ENCODE measurements at places on chromosomes 12 and 14.

DNA sequence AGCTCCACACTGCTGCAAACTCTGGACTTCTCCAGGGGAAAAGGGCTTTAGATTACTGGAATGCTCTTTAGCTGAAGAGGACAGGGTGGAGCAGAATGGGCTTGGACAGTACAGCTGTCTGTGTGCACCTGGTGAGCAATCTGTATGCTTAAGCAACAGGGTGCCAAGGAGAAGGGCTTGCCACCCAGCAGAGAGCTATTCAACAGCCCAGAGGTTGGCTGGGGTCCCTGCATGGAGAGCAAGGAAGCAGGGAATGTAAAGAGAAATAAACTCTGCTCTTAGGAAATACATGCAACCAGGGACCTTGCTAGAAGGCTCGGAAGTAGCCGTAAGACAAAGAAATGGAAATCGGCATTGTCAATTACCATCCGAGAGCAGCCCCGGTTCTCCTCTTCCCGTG, 53.0 kb upstream of the CORO1C start:
- H3K27me3 ChIP-seq = no peaks in the 10 kb centered on the region
- H3K4me1 ChIP-seq = no peaks in the 10 kb centered on the region
- H3K4me3 ChIP-seq = no peak overlapping the region
- DNase-seq = no peak
- H3K36me3 ChIP-seq = peaks cover 7% of the 10 kb centered on the region

GRCh38 chr14:63478010-63478409, 65.2 kb downstream of the PPP2R5E start:
- H3K36me3 ChIP-seq = peaks cover 1% of the 10 kb centered on the region
- H3K27ac ChIP-seq = no peak overlapping the region
- H3K4me1 ChIP-seq = peaks cover 31% of the 10 kb centered on the region
- peak overlapping the region; percentile 30 for H3K4me3 ChIP-seq

- DNase-seq = no peak
- H3K4me3 ChIP-seq = no peak overlapping the region
- no peak overlapping the region for H3K27ac ChIP-seq
- H3K36me3 ChIP-seq = no peaks in the 10 kb centered on the region
Observed at GRCh38 chr12:32089586-32089985, 17.1 kb upstream of the BICD1 start.

DNA sequence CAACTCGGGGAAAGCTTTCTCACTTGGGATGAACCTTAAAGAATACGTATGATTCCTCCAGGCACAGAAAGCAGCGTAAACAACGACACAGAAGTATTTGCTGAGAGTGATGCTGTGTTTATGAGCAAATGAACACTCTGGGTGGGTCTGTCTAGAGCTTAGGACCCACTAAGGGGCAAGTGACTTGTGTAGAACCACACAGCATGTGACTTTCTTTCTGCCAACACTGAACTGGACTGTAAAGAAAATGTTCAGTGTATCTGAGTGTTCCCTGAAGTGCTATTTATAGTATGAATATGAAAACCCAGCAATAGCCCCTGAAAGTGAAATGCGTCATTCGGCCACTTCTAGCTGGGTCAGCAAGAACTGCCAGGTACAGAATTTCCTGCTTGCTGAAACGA, 78.5 kb downstream of the ST8SIA1 start:
- H3K4me1 ChIP-seq = peaks cover 5% of the 10 kb centered on the region
- no peaks in the 10 kb centered on the region for H3K36me3 ChIP-seq
- H3K27ac ChIP-seq = no peak overlapping the region
- no peaks in the 10 kb centered on the region for H3K27me3 ChIP-seq
- no peak overlapping the region for H3K4me3 ChIP-seq

- H3K4me3 ChIP-seq = no peak overlapping the region
- H3K36me3 ChIP-seq = no peaks in the 10 kb centered on the region
- peaks cover 32% of the 10 kb centered on the region for H3K27me3 ChIP-seq
Observed at GRCh38 chr12:98317939-98318899, 197.2 kb upstream of the TMPO start.

GRCh38 chr12:9736936-9737705, 4.2 kb upstream of the CLECL1 start:
- DNase-seq = no peak
- peak overlapping the region; percentile 81 for H3K27ac ChIP-seq
- no peaks in the 10 kb centered on the region for H3K27me3 ChIP-seq
- peaks cover 7% of the 10 kb centered on the region for H3K36me3 ChIP-seq
- H3K4me3 ChIP-seq = no peak overlapping the region

DNA sequence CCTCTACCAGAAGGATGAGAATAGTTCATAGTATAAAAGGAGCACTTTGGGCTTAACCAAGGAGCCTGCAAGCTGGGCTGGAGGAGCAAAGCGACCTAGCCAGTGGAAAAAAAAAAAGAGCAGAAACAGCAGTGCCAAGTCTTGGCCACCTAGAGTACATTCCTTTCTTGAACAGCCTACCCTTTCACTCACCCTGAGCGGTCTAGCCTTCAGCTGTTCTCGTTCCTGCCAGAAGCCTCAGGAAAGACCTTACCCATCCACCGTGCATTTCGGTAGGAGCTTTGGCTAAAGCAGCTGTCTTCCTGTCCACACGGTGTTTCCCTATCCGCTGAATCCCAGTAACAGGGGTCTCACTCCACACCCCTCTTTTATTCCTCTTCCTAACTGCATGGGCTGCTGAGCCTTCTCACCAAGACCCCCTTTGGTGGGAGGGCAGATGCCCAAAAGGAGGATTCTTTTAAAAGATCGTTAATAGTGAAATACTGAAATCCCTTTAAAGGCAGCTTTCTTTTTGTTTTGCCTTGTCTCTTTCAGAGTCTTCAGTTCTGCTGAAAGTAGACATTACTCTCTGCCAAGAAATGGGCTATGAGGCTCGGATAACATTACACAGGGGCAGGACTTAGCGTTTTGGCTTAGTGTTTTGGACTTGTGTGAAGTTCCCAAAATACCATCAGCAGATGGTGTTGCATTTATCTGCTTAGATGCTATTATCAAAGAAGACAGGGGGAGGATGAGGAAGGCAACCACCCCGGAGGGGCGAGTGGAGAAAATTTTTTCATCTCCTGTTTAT, 88.5 kb upstream of the METAP2 start:
- no peaks in the 10 kb centered on the region for H3K4me1 ChIP-seq
- no peak for DNase-seq
- no peak overlapping the region for H3K27ac ChIP-seq
- no peak overlapping the region for H3K4me3 ChIP-seq
- peaks cover 23% of the 10 kb centered on the region for H3K27me3 ChIP-seq

GRCh38 chr12:131536766-131537165, 174.1 kb upstream of the SFSWAP start:
- no peak for DNase-seq
- H3K4me1 ChIP-seq = no peaks in the 10 kb centered on the region
- no peaks in the 10 kb centered on the region for H3K36me3 ChIP-seq
- no peak overlapping the region for H3K27ac ChIP-seq
- H3K4me3 ChIP-seq = no peak overlapping the region
- H3K27me3 ChIP-seq = peaks cover 17% of the 10 kb centered on the region

DNA sequence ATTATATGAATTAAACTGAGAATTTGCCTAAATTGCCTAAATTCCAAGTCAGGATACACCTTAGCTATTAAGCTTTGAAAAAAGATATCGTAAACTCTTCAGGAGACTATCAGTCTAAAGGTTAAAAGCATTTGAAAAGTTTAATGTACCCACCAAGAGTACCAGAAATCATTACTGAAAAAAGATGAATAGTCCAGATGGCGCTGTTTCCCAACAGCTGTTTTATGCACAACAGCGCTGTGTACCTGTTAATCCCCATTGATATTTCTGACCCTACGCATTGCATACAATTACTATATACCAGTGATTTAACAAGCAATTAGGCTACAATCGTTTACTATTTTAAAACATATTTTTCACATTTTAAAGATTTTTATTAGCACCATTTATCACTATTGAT, 185.0 kb downstream of the PLCZ1 start:
- no peak overlapping the region for H3K27ac ChIP-seq
- peaks cover 4% of the 10 kb centered on the region for H3K36me3 ChIP-seq
- no peaks in the 10 kb centered on the region for H3K27me3 ChIP-seq
- no peak for DNase-seq
- no peak overlapping the region for H3K4me3 ChIP-seq
- H3K4me1 ChIP-seq = no peaks in the 10 kb centered on the region

DNA sequence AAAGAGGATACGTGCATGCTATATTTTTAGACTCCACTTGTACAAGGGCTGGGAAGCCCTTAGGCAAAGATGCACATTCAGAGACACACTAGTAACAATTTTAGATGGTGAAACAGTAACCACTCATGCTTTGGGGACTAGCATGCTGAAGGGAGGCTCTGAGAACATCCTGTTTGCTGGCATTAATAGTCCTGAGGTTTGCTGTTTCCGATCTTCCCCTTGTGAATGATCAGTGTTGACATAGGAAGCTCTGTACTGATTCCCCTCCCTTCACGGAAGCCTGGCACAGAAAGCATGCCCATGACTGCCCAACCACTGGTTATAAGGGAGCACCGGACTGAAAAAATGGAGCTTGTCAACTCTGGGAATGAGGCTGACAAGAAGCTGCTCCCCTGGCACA, 164.6 kb downstream of the GCH1 start:
- H3K36me3 ChIP-seq = peaks cover 2% of the 10 kb centered on the region
- peaks cover 59% of the 10 kb centered on the region for H3K27me3 ChIP-seq
- DNase-seq = no peak
- H3K27ac ChIP-seq = no peak overlapping the region

DNA sequence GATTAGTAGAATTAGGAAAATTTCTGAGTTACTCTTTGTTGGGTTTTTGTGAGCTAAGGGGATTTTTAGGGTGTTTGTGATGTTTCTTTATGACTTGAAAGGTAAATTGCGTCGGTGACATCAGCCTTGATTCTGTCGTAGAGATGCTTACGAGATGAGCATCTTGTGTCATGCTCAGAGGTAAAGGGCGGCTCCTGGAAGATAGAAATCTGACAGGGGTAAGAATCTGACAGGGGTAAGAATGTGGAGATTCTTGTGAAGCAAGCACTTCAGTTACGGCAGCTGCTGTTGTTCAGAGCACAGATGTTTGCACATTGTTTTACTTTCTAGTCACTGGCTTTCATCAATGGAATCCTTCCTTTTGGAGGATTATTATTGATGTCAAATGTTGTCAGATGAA, 22.5 kb downstream of the EML1 start:
- H3K4me3 ChIP-seq = no peak overlapping the region
- no peak overlapping the region for H3K27ac ChIP-seq

DNA sequence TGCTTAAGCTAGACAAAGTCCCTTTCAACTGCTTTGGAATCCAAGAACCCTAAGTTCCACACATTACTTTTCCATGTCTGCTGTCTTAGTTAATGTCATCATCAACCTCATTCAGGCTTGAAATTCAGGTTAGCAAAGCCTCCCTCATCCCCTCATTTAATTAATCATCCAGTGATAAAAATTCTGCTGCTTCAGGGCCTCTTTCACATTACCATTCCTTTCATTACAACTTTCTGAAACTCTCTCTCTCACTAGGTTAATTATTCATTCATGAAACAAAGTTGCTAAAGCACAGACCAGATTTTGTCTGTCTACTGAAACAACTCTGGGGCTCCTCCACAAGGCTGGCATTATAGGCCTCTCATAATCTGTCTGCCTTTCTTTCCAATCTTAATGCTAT, 9.4 kb upstream of the VTI1B start:
- H3K4me1 ChIP-seq = peaks cover 6% of the 10 kb centered on the region
- no peak overlapping the region for H3K4me3 ChIP-seq
- H3K27me3 ChIP-seq = no peaks in the 10 kb centered on the region
- H3K36me3 ChIP-seq = peaks cover 44% of the 10 kb centered on the region

- no peak for DNase-seq
- H3K27ac ChIP-seq = no peak overlapping the region
- H3K36me3 ChIP-seq = peaks cover 49% of the 10 kb centered on the region
- no peaks in the 10 kb centered on the region for H3K27me3 ChIP-seq
- H3K4me1 ChIP-seq = peaks cover 6% of the 10 kb centered on the region
Observed at GRCh38 chr14:103688906-103689902, 26.0 kb downstream of the XRCC3 start.

DNA sequence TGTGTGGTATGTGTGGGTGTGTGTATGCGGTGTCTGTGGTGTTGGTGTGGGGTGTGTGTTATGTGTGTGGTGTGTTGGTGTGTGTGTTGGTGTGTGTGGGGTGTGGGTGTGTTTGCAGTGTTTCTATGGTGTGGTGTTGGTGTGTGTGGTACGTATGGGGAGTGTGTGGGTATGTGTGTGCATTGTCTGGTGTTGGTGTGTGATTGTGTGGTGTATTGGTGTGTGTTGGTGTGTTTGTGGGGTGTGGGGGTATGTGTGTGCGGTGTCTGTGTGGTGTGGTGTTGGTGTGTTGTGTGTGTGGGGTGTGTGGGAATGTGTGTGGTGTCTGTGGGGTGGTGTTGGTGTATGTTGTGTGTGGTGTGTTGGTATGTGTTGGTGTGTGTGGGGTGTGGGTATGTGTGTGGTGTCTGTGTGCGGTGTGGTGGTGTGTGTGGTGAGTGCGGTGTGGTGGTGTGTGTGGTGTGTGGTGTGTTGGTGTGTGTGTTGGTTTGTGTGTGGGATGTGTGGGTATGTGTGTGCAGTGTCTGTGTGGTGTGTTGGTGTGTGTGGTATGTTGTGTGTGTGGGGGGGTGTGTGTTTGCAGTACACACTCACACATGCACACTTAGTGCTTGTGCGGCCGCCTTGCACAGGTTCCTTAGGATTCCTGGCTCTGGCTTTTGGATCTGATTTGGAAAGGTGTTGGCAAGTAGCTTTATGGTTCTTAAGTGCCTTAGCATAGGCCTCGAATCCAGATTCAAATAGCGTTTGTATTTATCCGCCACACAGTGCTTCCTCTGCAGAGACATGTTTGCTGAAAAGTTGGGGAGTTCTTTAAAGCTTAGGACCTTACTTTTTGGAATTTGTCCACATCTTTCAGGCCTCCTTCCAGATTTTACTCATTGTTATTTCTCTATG, 16.4 kb downstream of the MLXIP start:
- H3K27ac ChIP-seq = no peak overlapping the region
- H3K36me3 ChIP-seq = peaks cover 7% of the 10 kb centered on the region
- peaks cover 38% of the 10 kb centered on the region for H3K4me1 ChIP-seq

DNA sequence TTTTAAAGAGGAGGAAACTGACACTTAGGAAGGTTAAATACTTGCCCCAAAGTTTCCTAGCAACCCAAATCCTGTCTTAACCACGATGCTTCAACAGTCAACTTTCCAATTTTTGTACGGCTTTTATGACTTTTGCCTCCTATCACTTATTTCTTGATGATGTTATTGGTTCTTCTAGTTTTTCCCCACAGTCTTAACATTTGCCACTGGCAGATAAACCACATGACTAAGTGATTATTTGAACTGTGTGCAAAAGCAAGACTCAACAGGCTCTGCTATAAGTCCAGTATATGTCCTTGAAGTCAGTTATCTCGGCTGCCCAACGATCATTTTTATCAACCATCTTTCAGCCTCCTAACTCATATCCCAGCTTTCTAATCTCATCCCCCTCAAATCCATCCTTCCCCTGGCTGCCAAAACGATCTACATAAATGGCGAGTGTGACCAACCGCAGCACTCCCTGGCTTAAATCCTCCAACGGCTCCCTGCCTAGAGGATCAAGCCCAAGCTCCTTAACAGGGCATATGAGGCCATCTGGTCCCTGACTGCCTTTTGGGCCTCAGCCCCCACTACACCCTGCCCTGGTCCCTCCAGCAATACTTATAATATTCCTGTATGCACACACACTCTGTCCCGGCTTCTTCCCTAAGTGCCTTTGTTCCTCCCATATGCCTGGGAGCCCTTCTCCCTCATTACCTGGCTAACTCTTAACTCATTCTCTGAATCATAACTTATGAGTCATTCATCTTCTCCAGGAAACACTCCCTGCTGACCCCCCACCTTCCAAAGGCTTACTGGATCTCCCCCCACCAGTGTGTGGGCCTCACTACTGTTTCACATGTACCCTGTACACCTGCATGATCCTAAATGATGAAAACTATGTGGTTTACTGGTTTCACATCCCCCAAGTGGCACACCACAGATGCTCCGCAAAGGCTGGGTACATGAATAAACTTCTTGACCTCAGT, 8.8 kb downstream of the VPS37B start:
- peak overlapping the region; percentile 72 for H3K27ac ChIP-seq
- peaks cover 78% of the 10 kb centered on the region for H3K4me1 ChIP-seq
- H3K36me3 ChIP-seq = peaks cover 9% of the 10 kb centered on the region
